ENCODE measurements at places on chromosomes 3 and 15.

DNA sequence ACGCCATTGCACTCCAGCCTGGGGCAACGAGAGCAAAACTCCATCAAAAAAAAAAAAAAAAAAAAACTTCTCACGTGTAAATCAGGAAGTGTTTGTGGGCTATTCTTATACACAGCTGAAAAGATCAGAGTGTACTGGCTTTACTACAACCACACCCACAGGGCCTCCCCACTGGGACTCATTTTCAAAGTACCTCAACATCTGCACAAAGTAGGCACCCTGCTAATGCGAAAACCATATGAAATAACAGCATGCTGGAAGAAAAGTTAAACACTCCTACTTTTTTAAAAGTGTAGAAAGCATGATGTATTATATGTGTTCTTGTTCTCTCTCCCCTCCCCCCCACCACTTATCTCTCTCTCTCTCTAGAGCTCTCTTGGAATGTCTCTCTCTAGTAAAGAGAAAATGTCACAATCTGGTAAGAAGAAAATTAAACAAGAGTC lies 11.1 kb downstream of the UACA start:
- no peak for DNase-seq

DNA sequence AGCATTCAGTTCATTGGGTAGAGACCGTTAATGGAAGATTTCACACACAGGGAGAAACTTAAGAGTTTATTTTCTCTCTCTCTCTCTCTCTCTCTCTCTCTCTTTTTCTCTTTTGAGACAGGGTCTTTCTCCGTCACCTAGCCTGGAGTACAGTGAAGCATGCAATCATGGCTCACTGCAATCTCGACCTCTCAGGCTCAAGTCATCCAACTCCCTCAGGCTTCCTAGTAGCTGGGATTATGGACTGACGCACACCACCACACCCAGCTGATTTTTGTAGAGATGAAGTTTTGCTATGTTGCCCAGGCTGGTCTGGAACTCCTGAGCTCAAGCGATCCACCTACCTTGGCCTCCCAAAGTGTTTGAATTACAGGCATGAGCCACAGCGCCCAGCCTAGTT lies 1.6 kb downstream of the WDR72 start:
- no peak for DNase-seq

DNA sequence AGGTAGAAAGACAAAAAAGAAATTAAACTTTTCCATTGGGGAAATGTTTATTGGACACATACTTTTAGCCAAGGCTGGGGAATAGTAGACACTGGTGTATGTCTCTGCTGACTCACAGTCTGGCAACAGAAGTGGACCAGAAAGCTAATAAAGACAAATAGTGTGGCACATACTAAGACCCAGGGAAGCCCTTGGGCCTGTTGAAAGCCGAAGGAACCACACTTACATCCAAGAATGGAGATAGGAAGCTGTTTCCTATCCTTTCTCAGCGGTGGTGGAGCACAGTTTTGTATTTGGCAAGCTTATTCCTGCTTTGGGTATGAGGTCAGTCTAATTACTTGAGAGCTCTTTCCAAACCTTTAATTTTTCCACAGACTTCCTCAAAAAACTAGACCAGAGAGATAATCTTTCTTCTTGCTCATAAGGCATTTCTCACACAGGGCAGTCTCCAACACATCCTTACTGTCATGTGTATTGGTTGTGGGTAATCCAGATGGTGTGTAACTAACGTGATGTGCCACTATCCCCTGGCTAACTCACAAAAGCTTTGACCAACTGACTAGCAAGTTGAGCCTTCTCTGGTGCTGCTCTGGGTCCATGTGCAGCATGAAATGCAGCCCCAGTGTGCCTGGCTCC lies 279.1 kb upstream of the IGF1R start:
- no peak for DNase-seq

- no peak for DNase-seq
These were observed 347.7 kb downstream of the PLCL2 start for GRCh38 chr3:17232442-17232841.

- DNase-seq, result peak; percentile 51
These were observed 241.1 kb downstream of the ZNF385D start for GRCh38 chr3:21509731-21510470.

DNA sequence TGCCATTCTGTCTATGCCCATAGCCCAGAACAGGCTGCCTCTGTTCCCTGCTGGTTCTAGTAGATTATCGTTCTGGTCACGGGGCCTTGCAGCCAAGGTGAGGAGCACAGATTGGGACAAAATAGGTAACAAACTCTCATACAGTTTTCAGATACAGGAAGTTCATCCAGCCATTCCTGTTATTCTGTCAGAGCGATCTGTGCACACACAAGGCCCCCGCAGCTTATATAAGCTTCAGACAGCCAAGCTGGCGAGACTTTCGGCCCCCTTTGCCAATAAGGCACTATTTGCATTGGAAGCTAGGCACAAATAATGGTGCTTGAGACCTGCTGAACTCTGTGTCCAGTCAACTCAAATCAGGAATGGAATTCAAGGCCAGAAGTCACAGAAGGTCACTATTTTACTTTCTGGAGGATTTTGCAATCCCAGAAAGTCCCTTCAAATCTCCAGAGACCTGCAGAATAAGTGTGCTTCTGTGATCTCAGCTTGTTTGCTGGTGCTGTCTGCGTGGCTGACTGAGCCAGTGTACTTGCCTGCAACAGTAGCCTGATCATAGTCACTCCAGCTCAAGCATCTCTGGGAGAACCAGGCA lies 69.4 kb downstream of the BFSP2 start:
- no peak for DNase-seq

DNA sequence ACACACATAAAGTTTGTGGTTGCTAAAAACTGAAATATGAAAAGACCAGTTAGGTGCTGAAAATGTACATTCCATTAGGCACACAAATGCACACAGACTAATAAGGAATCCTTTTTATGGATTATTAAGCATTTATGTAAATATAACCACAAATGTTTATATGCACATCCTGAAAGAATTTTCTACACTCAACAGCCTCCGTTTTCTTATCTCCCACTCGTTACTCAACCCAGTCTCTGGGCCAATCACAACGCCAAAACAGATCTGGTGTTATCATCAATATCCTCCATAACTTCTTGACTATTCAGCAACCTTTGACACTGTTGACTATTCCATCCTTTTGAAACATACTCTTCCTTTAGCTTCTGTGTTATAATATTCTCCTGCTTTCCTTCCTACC lies 136.4 kb downstream of the ATP8B4 start:
- DNase-seq, result no peak

GRCh38 chr3:148932972-148933371 lies 58.4 kb upstream of the GYG1 start:
- DNase-seq, result no peak

- no peak for DNase-seq
These were observed 69.7 kb upstream of the SETMAR start for GRCh38 chr3:4233488-4233887.

- no peak for DNase-seq
These were observed 44.8 kb downstream of the CMTM8 start for GRCh38 chr3:32283304-32283703.

GRCh38 chr15:40050788-40051470 lies 11.9 kb upstream of the SRP14 start:
- no peak for DNase-seq

DNA sequence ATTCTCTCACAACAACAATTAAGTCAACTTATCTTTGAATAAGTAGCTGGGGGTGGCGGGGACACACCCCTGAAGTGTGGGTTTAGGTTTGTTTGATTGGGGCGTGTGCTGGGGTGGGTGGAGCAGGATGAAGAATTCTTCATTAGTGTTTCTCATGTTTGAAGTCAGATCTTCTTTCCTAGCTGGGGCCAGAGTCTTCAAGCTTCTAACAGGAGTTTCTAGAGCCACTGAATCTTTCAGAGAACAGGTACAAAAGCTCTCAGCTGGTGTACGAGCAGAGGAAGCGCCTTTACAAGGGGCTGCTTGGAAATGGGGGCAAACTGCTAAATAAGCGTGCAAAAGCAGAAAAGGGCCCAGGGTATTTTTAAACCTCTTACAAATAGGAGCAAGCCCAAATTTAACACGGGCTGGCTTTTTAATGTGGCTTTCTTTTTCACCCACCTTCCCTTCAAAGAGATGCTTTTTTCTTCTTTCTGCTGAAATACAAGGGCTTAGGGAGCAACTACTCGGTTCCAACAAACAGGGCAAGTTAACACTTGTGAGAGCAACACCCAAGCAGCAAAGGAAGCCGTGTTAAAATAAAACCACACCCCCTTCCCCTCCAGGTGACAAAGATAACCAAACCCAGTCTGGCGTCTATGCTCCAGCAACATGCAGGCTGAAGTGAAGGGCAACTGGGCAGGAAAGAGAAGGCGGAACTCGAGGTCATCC lies 86.9 kb upstream of the RASGRP1 start:
- DNase-seq, result no peak

DNA sequence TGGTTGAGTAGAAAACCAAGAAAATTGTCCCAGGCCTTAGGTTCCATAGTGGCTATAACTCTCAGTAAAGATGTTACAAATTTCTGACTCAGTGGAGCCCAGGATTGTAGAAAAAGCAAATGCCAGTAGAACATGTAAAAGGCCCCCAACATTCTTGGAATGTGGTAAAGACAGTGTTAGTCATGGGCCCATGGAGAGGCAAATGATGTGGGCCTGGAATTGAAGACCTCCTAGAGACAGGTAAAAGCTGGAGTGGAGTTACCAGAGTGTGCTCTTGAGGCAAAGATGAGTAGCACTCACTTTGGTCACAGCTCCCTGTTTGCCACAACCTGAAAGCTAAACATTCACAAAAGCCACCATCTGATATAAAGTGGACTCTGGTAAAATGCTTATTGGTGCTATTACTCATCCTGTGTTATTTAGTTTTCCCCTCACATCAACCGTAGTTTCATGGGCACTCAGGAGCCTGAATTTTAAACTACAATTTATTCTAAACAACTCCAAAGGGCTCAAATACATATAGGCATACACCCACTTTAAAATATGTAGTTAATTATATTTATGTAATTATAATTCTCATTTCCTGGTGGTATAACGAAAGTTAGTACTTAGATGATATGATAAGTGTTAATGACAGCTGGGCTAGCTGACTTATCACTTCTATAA lies 359.6 kb upstream of the NECTIN3 start:
- no peak for DNase-seq

GRCh38 chr3:50580683-50581458 lies 11.5 kb downstream of the HEMK1 start:
- DNase-seq, result no peak

GRCh38 chr15:65793818-65794104 lies 1.7 kb upstream of the DENND4A start:
- no peak for DNase-seq

DNA sequence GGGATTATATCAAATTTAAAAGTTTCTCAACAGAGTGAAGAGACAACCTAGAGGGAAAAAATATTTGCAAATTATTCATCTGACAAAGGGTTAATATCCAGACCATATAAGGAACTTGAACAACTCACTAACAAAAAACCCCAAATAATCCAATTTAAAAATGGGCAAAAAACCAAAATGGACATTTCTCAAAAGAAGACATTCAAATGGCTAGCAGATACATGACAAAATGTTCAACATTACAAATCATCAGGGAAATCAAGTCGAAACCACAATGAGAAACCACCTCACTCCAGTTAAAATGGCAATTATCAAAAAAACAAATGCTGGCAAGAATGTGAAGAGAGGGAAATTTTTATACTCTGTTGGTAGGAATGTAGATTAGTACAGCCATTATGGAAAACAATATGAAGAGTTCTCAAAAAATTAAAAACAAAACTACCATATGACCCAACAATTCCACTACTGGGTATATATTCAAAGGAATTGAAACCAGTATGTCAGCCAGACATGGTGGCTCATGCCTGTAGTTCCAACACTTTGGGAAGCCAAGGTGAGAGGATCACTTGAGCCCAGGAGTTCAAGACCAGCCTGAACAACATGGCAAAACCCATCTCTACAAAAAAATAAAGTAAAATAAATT lies 88.5 kb downstream of the CSNK1G1 start:
- no peak for DNase-seq

GRCh38 chr3:177420651-177421480 lies 223.6 kb upstream of the TBL1XR1 start:
- DNase-seq, result no peak

DNA sequence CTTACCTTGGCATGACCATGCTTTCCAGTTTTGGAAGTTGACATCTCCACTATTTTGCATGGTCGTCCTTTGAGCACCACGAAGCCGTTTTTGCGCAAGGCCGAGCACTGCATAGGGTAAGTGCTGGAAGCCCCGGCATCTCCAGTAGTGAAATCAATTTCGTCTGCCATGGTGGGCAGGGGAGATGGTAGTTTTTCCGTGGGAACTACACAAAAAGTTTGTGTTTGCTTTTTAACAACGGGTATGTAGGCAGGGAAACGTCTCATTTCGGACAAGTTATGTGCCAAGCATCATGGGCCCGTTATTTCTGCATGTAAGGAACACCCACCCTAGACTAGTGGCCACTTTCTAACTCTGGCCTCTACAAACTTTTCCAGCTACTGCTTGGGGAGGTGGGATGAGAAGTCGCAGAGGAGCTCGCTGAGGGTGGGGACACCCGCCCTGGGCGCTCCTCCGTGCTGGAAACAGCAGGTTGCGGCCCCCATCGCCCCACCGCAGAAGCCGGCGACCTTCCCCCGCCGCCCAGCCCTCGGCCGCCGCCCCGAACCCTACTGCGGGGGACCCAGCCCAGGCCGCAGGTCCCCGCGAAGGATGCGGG lies 701 bp downstream of the EIF5A2 start:
- peak; percentile 1 for DNase-seq

DNA sequence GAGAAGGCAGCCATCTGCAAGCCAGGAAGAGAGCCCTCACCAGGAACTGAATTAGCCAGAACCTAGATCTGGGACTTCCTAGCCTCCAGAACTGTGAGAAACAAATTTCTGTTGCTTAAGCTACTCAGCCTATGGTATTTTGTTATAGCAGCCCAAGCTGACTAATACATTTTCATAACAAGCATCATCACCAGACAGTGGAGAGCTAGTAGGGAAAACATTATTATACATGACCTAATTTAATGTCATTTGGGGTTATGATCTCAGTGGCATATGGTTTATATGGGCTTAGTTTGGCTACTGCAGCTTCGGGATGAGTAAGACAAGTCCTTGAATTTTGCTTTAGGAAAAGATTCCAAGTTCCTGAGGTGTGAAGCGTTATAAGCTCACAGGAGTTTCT lies 35.6 kb downstream of the LNP1 start:
- no peak for DNase-seq

- no peak for DNase-seq
These were observed 17.7 kb downstream of the PRR23E start for GRCh38 chr3:127210654-127210943.

DNA sequence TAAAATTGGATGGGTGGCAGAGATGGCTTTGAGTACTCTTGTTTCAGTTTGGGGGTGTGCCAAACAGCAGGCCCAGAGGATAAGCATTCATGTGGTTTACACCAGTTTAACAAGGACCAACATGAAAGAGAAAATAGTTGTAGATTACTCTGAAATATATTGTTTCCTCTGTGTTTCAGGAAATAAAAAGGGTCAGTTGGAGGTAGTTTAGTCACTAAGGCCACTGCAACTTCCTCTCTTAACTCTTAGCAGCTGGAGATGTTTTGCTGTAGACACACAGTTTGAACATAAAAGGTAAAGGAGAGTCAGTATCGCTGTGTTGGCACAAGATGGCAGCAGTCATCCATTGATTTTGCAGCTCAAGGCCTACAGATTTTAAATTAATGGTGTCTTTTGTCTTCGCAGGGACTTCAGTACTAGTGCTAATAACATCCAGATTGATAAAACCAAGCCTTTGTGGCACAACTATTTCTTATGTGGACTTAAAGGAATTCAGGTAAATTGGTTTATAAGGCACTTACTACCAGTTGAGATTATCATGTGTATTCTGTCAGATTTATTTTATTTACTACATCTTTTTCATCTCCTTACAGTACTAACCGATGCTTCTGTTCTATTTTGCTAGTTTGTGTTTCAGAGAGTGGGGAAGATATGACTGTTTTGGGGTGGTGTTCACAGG lies 65.5 kb downstream of the GALK2 start:
- peak; percentile 69 for DNase-seq
